ENCODE measurements at places on chromosomes 7 and 10. TPM values are rescaled to one million over a fixed set of nuclear protein-coding genes. Genes with fewer than 3 reads are reported as not detected.

GRCh38 chr7:102054158-102054557, 232.5 kb upstream of the SH2B2 start:
- no peak for DNase-seq

DNA sequence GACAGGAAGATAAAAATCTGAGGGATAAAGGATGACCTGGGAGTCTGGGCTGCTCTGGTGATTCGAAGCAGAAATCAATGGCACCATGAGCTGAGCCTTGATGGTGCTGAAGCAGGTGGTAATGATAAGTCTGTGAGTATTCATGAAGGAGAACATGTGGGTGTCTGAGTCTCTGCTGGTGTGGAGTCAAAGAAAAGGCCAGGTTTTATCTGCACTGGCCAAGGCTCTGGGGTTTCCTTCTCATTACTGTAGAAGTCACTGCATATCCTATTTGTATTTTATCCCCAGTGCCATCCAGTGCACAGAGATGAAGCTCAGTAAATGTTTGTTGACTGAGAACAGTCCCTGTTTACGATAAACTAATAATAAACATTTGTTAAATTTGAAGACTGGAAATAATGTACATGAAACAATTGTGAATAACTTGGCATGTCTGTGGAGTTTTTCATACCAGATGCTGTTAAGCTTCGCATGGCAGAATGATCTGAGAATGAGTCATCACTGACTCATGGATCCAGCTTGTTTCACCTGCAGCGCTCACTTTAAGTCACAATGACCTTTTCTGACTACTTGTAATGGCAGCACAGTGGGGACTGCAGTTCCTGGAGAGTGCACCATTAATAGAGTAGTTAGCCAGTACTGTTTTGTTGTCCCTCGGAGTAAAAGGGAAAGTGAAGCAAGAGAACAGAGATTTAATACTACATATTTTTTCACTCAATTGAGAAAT, 538.5 kb downstream of the HTR7 start:
- DNase-seq = no peak

DNA sequence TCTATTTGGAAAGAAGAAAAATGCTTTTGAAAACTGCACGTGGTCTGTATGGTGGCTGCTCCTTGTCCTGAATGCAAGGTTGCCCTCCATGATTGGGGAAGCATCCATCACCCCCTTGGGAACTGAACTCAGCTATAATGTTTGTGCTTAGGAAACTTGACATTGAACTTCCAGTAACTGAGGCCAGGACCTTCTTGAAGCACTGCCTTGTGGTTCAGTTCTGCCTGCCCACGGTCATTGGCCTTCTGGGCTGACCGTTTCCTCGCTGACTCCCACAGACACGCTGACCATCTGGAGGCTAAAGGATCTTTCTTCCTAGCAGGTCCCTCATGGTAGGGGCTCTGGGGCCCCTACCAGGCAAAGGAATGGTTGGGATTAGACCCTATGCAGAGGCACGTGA, 247.8 kb downstream of the CAMK1D start:
- DNase-seq = no peak

Gene TRIL
- total RNA-seq = 7.0 TPM

Gene TMEM273
- total RNA-seq = 44.7 TPM

DNA sequence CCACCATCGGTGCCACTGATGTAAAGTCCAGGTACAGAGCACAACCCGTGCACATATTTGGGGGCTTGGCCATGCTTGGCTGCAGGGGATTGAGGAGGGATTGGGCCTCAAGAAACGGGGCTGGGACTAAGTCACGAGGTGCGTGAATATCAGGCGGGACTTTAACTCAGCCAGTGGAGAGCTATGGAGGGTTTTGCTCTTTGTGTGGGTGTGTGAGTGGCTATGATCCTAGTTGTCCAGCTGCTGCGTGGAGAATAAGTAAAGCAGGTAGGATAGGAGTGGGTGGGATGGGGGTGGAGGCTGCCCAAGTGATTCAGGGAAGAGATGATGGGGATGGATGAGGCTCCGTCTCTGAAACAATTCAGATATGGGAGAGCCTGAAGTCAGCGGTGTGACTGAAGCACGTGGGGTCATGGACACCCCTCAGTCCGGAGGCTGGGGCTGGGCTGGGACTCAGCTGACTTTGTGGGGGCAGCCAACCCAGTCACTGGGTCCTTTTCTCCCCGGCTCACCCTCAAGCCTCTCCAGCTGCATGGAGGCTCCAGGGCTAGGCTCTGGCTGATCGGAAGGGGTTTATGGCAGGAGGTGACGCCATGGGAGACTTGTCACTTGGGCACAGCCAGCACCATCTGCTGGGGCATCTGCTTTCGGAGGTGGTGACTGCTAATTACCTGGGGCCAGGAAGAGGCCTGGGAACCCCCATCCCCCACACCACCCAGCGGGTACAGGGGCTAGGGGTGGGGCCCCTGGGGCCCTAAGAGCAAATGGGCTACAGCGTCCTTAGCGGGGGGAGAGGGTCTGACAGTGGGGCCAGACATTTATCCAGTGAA, 1.7 kb upstream of the LFNG start:
- no peak for DNase-seq

Gene LOXL4
- total RNA-seq = 29.9 TPM

- DNase-seq = no peak
Measured at GRCh38 chr10:97399843-97400545, 1.1 kb downstream of the RRP12 start.

DNA sequence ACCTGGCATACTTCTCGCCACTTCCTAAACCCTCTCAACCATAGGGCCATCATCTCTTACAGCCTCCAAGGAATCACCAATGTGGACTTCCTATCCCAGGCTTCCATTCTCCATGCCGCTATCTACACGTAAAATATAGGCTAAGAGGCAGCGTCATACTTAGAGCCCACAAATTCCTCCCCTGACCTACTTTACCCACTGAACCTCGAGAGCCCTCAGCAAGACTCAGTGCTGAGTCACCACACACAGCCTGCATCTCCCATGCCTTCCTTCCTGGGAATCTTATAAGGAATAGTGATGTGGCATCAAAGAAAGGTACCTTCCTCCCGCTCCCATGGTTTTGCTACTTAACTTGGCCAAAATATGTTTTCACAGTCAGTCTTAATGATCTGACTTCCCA, 435.6 kb upstream of the NFE2L3 start:
- DNase-seq = no peak

- no peak for DNase-seq
Measured at GRCh38 chr7:107043491-107043890, 1.0 kb upstream of the PRKAR2B start.

Gene ACSM6
- 0.99 TPM for total RNA-seq

DNA sequence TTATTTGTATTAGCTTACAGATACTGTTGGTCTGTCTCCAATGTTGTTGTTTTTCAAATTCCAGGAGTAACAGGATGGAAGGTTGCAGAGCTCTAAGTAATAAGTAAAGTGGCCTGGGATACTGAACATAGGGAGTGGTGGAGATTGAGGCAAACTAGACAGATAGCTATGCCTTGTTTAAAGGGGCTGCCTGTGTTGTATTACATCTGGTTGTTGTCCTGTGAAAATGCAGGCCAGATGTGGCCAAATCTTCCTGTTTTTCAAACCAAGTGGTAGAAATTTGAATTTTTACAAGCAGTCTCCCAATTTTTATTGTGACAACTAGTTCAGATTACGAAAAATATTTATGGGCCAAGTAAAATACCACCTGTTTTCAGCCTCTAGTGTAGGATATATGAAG, 33.5 kb downstream of the BICC1 start:
- DNase-seq = no peak

Gene TLX1
- total RNA-seq = not detected

- no peak for DNase-seq
Measured at GRCh38 chr7:91568138-91568537, 303.9 kb downstream of the FZD1 start.

Gene FLNC
- total RNA-seq = 135 TPM

GRCh38 chr7:52184006-52184703, 851.3 kb upstream of the POM121L12 start:
- DNase-seq = no peak

DNA sequence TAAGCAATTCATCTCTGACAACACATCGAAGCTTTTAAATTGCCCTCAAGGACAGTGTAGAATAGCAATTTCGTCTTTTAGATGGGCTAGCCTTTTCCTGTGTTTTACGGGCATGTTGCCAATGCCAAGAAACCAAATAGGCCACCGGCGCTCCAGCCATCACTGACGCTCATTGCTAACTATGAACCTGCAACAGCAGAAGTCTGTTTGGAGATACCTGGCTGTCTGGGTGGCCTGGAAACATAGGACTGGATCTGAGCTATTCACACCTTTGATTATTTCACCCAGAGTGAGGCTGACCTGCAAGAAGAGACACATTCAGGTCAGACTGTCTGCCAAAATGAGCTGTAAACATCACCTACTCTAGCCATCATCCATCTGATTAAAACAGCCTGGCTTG, 12.0 kb downstream of the KPNA7 start:
- no peak for DNase-seq

DNA sequence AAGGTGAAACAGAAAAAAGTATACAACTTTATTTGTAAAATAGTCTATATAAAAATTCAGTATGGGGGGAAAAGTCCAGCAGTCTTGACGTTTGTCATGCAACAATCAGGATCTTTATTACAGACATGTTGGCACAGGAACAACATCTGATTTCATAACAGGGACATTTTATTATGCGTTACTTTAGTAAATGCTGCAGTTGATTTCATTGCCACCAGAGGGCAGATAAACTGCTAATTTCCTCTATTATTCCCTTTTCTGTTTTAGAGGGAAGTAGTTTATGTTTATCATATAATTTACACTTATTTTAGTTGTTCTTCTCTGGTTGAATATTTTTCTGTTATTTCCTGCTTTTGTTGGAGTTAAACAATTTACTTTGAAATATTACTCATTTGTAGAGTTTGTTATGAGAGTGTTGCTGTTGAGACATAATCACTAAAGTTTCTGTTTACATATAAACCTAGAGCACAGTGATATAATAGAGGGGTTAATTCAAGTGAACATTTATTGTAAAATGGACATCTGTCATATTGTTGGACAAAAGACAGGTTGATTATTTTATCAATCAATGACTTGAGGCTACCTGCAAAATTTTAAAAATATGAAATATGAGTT, 3.3 kb downstream of the PLXDC2 start:
- DNase-seq = no peak

GRCh38 chr7:44263326-44264082, 61.9 kb downstream of the CAMK2B start:
- DNase-seq = no peak

Gene CLCN1
- total RNA-seq = not detected

GRCh38 chr7:142614116-142614515, 135.2 kb upstream of the PRSS1 start:
- DNase-seq = no peak

GRCh38 chr7:38840736-38841460, 68.1 kb downstream of the VPS41 start:
- DNase-seq = no peak

DNA sequence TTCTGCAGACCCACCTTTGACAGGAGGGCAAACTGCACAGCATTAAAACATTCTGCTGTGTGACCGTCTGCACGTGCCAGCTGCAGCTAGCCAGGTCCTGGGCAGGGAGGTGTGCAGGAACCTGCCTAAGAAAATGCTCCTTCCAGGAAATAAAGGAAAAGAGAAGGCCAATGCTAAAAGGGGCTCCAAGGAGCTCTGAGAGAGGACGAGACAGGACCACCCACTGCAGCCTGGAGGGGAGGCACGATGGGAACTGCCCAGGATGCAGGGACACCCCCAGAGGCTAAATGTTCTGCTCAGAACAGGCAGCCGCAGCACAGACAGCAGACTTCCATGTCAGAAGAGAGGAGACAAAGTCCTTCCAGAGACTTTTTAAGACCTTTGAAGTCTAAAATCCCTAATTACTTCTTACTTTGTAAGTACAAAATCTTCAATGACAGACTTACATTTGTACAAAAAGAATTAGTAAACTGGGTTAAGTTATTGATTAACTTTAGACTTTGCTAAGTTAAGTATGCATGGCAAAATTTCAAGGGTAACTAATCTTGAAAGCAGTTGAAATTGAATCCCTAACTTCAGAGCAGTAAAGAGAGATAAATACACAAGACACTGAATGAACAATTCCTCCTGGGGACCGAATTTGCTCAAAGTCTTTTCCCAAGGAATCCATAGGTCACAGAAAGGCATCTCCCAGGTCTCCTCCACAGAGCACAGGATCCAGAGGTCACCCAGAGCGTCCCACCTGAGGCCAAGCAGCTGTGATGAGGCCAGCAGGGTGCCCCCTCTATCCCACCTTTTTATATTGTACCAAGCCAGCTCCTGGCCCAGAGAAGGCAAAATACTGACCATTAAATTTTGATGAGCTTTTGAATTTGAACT, 21.5 kb downstream of the HSPA12A start:
- no peak for DNase-seq

Gene SLIT1
- 0.19 TPM for total RNA-seq

DNA sequence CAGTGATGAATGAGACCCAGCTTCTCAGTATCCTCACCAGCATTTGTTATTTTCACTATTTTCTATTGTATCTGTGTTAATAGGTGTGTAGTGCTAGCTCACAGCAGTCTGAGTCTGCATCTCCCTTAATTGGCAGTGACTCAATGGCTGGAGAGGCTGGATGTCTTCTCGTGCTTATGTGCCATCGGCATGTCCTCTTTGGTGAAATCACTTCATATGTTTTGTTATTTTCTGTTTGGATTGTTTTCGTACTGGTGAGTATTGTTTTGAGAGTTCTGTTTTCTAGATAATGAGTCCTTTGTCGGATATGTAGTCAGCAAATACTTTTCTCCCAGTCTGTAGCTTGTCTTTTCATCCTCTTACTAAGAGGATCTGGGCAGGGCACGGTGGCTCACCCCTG, 66.1 kb downstream of the AMZ1 start:
- DNase-seq = no peak

DNA sequence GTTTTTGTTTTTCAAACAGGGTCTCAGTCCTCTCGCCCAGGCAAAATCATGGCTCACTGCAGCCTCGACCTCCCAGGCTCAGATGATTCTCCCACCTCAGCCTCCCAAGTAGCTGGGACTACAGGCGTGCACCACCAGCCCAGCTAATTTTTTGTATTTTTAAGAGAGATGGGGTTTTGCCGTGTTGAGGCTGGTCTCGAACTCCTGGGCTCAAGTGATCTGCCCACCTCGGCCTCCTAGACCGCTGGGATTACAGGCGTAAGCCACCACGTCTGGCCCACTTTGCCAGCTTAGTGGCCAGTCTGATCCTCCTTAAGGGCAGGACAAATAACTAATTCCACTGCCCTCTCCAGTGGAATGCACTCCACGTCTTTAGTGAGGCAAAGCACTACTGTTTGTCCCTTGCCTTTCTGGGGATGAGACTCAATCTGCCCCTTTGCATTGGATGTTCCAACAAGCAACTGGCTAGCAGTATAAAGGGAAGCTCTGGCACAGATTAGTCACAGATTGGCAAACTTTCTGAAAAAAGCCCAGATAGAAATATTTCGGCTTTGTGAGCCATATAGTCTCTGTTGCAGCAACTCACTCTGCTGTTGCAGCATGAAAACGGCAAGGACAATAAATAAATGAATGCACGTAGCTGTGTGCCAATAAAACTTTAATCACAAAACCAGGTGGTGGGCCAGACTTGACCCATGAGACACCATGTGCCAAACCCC, 143.8 kb upstream of the RHEB start:
- no peak for DNase-seq

GRCh38 chr10:128105383-128105782, 20.8 kb downstream of the MKI67 start:
- DNase-seq = no peak
